ENCODE measurements at places on chromosomes 12 and 14. TPM values are rescaled to one million over a fixed set of nuclear protein-coding genes. Genes with fewer than 3 reads are reported as not detected.

Gene MANSC1
- total RNA-seq, result 6.6 TPM

Gene CIROP
- total RNA-seq, result not detected

Gene ZFC3H1
- 25.1 TPM for total RNA-seq

Gene CCDC91
- 14.7 TPM for total RNA-seq

Gene LRIG3
- 6.3 TPM for total RNA-seq

Gene TAPBPL
- 4.9 TPM for total RNA-seq

Gene NYNRIN
- 4.3 TPM for total RNA-seq

Gene TMED8
- 6.4 TPM for total RNA-seq

Gene TAS2R30
- total RNA-seq, result 0.47 TPM

Gene POTEM
- total RNA-seq, result not detected

Gene SLC38A6
- 11.6 TPM for total RNA-seq

Gene HOXC12
- total RNA-seq, result not detected

- DNase-seq, result no peak
Measured at GRCh38 chr14:51023964-51024363, 70.9 kb downstream of the TRIM9 start.

DNA sequence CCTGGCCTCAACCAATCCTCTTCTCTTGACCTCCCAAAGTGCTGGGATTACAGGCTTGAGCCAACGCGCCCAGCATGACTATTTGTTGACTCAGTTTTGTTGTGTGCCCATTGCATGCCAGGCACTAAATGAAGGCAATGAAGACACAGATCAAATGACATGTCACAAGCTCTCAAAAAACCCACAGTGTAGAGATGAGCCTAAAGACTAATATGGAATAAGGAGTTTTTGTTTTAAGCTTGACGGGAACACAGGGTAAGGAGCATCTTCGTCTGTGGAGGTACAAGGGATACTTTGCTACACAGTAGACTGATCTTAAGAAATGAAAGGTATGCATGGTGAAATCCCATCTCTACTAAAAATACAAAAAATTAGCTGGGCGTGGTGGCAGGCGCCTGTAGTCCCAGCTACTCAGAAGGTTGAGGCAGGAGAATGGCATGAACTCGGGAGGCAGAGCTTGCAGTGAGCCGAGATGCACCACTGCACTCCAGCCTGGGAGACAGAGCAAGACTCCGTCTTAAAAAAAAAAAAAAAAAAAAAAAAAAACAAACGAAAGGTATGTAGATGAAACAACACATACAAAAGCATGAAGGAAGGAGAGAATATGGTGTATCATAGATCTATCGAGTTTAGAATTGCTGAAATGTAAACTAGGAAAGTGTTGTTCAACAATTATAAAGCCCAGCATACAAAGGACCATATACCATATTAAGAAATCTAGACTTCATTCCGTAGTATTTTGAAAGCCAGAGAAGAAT is 122.1 kb upstream of the PTPRB start:
- no peak for DNase-seq

- no peak for DNase-seq
Measured at GRCh38 chr12:128381541-128381940, 114.6 kb downstream of the TMEM132C start.

GRCh38 chr14:90828642-90829487 is 12.6 kb upstream of the TTC7B start:
- DNase-seq, result no peak

DNA sequence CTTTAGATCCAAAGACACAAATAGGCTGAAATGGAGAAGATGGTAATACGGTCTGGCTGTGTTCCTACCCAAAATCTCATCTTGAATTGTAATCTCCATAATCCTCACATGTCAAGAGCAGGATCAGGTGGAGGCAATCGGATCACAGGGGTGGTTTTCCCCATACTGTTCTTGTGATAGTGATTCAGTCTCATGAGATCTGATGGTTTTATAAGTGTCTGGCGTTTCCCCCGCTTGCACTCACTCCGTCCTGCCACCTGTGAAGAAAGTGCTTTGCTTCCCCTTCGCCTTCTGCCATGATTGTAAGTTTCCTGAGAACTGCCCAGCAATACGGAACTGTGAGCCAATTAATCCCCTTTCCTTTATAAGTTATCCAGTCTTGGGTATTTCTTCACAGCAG is 1795.5 kb upstream of the FLRT2 start:
- no peak for DNase-seq

- no peak for DNase-seq
Measured at GRCh38 chr14:94598506-94598815, 13.7 kb upstream of the SERPINA3 start.

DNA sequence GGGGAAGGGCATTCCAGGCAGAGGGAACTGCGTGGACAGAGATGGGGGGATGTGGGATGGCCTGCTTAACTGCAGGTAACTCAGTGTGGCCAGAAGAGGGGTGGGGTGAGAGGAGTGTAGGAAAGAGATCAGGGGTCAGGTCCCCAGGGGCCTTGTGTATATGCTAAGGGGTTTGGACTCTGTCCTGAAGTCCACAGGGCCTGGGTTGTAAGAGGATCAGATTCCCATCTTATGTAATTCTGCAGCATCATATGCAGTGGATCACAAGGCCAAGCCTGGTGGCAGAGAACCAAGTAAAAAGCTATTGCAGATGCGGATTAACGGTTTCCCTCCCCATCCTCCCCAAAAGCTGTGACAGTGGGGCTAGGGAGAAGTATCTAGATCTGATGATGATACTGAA is 8.7 kb downstream of the TCTN1 start:
- DNase-seq, result no peak

GRCh38 chr12:25829192-25829591 is 129.3 kb upstream of the RASSF8 start:
- peak; percentile 96 for DNase-seq

- DNase-seq, result no peak
Measured at GRCh38 chr12:48422060-48422459, 50.3 kb upstream of the ANP32D start.

- no peak for DNase-seq
Measured at GRCh38 chr12:120109570-120110267, 6.8 kb downstream of the RAB35 start.

- no peak for DNase-seq
Measured at GRCh38 chr14:52458721-52459085, 93.6 kb downstream of the TXNDC16 start.

GRCh38 chr12:118689793-118690192 is 291.5 kb upstream of the SRRM4 start:
- no peak for DNase-seq

GRCh38 chr14:92563359-92563758 is 49.8 kb downstream of the RIN3 start:
- DNase-seq, result peak; percentile 42

- no peak for DNase-seq
Measured at GRCh38 chr14:42185718-42186117, 579.0 kb downstream of the LRFN5 start.

- DNase-seq, result no peak
Measured at GRCh38 chr12:50041062-50041860, 16.0 kb upstream of the RACGAP1 start.

- no peak for DNase-seq
Measured at GRCh38 chr12:129423041-129423580, 480.7 kb downstream of the TMEM132D start.

- no peak for DNase-seq
Measured at GRCh38 chr12:59484575-59484974, 111.3 kb upstream of the SLC16A7 start.
